ENCODE measurements at places on chromosomes 7 and 10.

GRCh38 chr7:122038904-122039303 lies 105.1 kb downstream of the AASS start:
- no peaks in the 10 kb centered on the region for H3K36me3 ChIP-seq
- no peak overlapping the region for H3K27ac ChIP-seq
- H3K27me3 ChIP-seq, result no peaks in the 10 kb centered on the region
- DNase-seq, result no peak
- H3K4me3 ChIP-seq, result no peak overlapping the region

GRCh38 chr10:21517134-21518031 lies 8.1 kb downstream of the SKIDA1 start:
- peak; percentile 53 for DNase-seq
- H3K36me3 ChIP-seq, result no peaks in the 10 kb centered on the region
- peaks cover 26% of the 10 kb centered on the region for H3K4me1 ChIP-seq
- H3K27ac ChIP-seq, result no peak overlapping the region
- no peaks in the 10 kb centered on the region for H3K27me3 ChIP-seq

GRCh38 chr7:2412587-2413201 lies 9.3 kb downstream of the CHST12 start:
- peak overlapping the region; percentile 33 for H3K27ac ChIP-seq
- H3K27me3 ChIP-seq, result no peaks in the 10 kb centered on the region
- no peak overlapping the region for H3K4me3 ChIP-seq

DNA sequence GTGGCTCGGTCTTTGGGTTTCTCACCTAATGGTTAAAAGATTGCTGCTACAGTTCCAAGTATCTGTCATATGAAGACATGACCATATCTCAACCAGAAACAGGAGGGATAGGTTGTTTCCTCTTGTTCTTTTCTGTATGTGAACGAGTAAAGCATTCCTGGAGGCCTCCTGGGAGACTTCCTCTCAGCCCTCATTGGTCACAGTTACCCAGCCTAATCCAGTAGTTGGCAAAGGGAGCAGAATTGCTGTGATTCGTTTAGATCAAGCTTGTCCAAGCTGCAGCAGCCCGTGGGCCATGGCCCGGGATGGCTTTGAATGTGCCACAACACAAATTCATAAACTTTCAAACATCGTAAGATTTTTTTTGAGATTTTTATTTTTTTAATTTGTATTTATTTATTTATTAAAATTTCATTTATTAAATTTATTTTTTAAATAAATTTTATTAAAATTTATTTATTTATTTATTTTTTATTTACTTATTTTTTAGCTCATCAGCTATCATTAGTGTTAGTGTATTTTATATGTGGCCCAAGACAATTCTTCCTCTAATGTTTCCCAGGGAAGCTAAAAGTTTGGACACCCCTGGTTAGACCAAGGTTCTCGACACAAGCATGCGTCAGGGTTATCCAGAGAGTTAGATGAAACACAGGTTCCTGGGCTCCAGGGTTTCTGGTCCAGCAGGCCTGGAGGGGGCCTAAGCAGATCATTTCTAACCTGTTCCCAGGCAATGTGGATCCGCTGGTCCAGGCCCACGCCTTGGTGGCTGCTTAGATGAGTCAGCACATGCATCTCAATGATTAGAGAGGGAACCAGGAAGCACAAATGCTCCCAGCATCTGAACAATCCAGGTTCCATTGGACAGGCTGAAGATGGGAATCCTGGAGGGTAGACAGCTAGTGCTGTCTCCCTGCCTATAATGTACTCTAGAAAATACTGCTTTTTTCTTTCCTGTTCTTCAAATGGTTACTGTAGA lies 25.6 kb downstream of the CDC123 start:
- H3K4me1 ChIP-seq, result no peaks in the 10 kb centered on the region
- H3K27me3 ChIP-seq, result no peaks in the 10 kb centered on the region
- H3K36me3 ChIP-seq, result peaks cover 7% of the 10 kb centered on the region
- no peak for DNase-seq
- no peak overlapping the region for H3K4me3 ChIP-seq

- H3K4me1 ChIP-seq, result no peaks in the 10 kb centered on the region
- no peaks in the 10 kb centered on the region for H3K27me3 ChIP-seq
- H3K27ac ChIP-seq, result no peak overlapping the region
- no peak overlapping the region for H3K4me3 ChIP-seq
- peaks cover 9% of the 10 kb centered on the region for H3K36me3 ChIP-seq
- DNase-seq, result peak; percentile 44
These were observed 163.6 kb downstream of the PIP4K2A start for GRCh38 chr10:22550732-22551131.

- no peak overlapping the region for H3K27ac ChIP-seq
- H3K27me3 ChIP-seq, result peaks cover 32% of the 10 kb centered on the region
- H3K4me1 ChIP-seq, result peaks cover 2% of the 10 kb centered on the region
- DNase-seq, result no peak
- no peaks in the 10 kb centered on the region for H3K36me3 ChIP-seq
These were observed 3.0 kb downstream of the VIPR2 start for GRCh38 chr7:159141660-159142059.

GRCh38 chr7:21542891-21543527 lies at the start of gene DNAH11:
Gene DNAH11, plus strand, starts transcription at chr7:21543039. Its CDS starts 207 bp downstream, at chr7:21543246.
- H3K27me3 ChIP-seq, result peaks cover 22% of the 10 kb centered on the region
- DNase-seq, result peak; percentile 23
- H3K4me1 ChIP-seq, result peaks cover 13% of the 10 kb centered on the region
- H3K27ac ChIP-seq, result no peak within 1 kb of the TSS
- peak within 1 kb of the TSS; percentile 54 for H3K4me3 ChIP-seq
